ENCODE measurements at places on chromosomes 3 and 15. TPM values are rescaled to one million over a fixed set of nuclear protein-coding genes. Genes with fewer than 3 reads are reported as not detected.

The A4GNT gene
- total RNA-seq = not detected

The ANKRD34C gene
- total RNA-seq = not detected

The BCHE gene
- total RNA-seq = not detected

The ISLR gene
- total RNA-seq = 77.5 TPM

The GOLGA6L7 gene
- total RNA-seq = not detected

The UROC1 gene
- not detected for total RNA-seq

The NUP210 gene
- under 0.01 TPM for total RNA-seq

The KCNH8 gene
- not detected for total RNA-seq

DNA sequence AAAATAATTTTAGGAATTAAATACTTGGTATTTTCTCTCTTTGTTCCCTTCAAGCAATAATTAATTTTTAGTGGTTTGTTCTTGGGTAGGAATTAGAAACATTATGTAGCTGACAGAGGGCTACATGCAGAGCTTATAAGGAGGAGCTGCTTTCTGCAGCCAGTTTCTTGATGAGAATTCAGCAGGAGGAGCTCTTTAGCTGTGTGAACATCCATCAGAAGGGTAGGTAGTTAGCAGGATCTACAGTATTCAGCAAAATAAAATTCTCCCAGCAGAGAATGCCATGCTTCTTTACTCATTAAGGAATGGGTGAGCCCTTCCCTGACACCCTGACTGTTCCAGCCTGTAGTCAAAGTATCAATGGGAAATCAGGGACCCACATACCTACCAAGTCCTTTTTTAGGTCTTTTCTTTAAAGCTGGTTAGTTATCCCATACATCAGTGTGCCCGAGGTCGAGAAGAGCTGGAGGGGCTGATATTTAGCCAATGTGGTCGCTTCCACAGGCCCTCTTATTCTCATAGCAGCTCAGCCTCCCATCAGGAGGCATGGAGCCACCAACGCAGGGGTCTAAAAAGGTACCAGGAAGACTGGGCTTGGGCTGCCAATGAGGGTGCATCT, 54.0 kb downstream of the KCNAB1 start:
- peak; percentile 79 for DNase-seq

DNA sequence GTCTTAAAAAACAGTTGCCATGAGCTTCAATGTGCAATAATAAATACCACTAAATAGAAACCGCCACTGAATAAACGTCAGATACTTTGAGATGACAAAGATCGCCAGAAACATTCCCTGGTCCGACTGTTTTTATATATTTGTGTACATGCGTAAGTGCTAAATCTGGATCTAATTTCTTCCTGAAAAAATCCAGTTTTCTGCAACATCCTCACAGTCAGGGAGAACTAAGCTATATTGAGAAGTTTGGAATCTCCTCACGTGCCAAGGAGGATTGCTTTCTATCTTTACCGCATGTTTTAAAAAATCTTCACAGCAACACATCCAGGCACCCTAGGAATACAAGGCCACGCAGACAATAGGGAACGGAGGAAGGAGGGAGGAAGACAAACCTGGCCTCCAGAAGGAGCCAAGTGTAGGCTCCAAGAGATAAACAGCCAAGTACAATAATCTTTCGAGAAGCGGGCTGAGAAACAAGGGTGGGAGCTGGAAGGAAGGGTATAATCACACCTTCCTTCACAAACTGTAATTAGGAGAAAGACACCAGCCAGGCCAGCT, 5.7 kb downstream of the VGLL4 start:
- DNase-seq = peak; percentile 32

DNA sequence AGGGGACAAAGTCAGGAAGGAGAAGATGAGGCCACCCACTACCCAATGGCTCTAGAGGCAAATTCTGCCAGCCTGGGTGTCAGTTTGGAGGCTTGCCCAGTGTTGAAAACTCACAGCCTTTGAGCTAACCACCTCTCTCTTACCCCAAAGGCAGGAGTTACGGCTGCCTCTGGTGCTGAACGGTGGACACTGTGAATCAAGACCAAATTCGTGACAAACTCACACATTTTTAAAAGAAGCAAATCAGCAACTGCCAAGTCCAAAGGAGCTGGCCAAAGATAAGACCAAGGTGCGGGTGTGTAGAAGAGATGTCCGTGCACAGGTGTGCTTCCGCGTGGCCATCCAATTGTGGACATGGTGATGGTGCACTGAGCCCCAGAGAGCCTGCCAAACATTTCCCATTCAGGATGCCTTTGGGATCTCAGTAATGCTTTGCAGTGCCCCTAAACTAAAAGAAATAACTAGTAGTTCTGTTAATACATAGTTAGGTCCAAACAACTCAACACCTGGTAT, 74.6 kb downstream of the FAM174B start:
- DNase-seq = no peak

- no peak for DNase-seq
Measured at GRCh38 chr3:42421818-42422796, 11.7 kb upstream of the LYZL4 start.

GRCh38 chr3:132154619-132155018, 119.8 kb upstream of the CPNE4 start:
- no peak for DNase-seq

GRCh38 chr3:5162102-5162501, 25.4 kb upstream of the EDEM1 start:
- DNase-seq = peak; percentile 82

DNA sequence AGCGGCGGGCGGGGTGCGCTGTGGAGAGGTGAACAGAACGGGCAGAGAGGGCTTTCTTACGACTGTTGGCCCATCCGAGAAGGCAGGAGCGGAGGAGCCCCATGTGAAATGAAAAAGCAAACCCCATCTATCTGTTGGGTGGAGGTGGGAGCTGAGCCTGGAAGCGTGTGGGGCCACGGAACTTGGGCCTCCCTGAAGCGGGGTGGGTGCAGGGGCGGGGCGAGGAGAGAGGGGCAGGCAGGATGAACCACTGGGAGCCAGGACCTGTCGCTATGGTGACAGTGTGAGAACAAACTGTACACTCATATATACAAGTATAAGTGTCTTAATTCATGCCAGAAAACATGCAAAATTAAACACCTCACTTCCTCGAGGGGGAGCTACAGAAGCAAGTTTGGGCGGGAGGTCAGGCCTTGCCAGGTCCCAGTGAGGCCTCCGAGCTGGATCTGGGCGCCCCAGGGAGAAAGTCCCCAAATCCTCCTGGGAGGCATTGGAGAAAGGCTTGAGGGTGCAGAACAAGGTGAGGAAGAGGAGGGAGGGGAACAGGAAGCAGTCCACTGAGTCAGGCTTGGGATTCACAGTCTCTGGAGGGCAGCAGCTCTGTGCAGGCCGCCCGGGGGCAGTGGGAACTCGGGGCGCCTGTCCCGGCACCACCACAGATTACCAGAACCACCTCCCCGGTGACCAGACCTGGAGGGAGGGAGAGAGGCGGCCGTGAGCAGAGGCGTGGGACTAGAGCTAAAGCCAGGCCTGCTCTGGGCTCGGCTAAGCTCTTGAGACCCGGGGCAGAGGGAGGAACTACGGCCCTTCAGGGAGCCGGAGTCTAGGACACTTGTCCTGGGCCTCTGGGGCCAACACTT, 34.8 kb downstream of the RBPMS2 start:
- DNase-seq = peak; percentile 91

GRCh38 chr3:99134986-99135385, 233.5 kb upstream of the DCBLD2 start:
- no peak for DNase-seq

GRCh38 chr3:115341208-115341607, 194.1 kb upstream of the ZBTB20 start:
- DNase-seq = peak; percentile 74

GRCh38 chr3:14428087-14429033, 26.0 kb downstream of the SLC6A6 start:
- no peak for DNase-seq

DNA sequence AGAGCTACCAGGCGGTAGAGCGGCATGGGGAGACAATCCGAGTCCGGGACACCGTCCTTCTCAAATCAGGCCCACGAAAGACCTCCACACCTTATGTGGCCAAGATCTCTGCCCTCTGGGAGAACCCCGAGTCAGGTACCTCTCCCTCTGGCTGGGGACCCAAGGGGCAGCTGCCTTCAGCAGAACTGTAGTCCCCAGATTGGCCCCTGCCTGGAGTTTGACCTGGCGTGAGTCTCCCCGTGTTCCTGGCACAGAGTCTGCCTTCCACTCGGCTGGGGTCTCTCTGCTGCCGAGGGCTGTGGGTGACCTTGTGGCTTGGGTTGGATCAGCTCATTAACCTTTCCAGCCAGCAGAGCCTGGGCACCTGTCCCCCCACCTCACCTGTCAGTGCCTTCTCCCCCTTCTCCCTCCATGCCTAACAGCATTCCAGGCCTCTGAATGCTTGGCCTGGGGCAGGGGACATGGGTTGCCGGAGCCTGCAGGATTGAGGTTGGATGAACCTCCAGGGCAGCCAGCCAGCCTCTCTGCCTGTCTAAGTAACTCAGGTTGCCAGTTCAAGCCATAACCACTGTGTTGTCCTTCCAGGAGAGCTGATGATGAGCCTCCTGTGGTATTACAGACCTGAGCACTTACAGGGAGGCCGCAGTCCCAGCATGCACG, 6.8 kb upstream of the CHST14 start:
- DNase-seq = peak; percentile 81

DNA sequence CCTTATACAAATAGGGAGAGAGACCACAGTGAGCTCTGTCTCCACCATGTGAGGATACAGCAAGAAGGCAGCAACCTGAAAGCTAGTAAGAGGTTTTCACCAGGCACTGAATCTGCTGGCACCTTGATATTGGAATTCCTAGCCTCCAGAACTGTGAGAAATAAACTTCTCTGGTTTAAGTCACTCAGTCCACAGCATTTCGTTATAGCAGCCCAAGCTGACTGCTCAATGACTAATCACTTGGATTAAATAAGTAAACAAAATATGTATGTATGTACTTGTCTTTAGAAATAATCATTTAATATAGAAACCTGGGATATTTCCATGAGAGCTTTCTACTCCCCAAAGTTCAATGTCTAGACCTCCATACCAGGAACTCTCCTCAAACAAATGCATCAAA, 162.0 kb downstream of the IMPG2 start:
- no peak for DNase-seq

DNA sequence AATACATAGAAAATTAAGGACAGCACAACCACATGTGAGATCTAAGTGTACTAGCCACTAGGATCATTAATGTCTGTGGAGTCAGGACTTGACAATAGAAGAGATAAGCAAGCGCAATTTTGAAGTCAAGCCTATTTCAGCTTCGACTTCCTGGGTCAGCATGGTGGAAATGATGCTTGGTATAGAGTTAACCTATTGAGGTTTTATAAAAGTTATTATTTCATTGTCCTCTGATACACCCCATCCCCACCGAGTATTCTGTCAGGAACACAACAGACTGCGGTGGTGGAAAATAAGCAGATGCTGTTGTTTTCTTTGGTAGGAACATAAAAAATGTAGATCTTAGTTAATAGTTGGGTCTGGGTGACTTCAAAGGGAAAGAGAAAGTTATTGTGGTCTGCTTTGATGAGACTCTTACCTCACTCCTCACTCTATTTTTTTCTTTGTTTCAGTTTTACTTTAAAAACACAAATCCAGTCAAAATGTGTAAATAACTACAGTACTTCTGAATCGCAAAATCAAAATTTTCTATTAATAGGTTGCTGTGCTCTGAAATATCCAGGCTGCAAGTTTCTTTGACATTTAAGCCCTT, 82.1 kb downstream of the IL5RA start:
- no peak for DNase-seq

DNA sequence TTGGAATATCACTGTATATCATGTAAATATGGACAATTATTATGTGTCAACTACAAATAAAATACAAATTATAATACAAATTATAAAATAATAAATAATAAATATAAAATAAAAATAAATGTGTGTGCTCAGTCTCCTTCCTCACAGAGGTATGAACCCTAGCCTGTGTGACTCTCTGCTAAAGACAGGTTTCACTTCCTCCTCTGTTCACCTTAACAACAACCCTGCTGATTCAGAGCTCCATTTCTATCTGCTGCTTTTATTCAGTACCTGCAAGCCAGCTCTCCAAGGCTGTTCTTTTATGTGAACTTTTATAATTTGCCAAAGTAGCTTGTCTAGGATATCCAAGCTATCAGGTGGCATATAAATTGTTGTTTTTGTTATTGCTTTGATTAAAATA, 610.7 kb upstream of the GRM7 start:
- DNase-seq = no peak

DNA sequence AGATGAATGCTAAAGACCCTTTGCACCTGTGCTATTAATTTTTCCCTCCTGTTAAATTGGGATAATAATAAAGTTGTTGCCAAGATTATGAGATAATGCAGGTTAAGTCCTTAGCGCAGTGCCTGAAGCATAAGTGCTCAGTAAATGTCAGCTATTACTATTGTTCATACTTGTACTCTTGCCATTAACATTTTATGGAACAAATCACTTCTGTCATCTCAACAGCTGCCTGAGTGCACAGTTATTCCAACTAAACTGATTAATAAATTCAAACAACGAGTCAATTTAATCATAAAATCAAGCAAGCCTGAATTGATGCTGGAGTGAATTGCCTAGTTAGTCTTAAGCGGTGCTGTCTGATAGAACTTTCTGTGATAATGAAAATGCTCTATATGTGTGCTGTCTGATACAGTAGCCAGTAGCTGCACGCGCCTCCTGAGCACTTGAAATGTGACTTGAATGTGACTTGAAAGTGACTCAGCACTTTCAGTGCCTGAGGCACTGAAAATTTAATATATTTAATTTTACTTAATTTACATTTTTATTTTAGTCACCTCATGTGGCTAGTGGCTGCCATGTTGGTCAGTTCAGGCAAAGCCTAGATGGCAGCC, 198.7 kb upstream of the PFN2 start:
- DNase-seq = no peak

GRCh38 chr15:72285927-72286516, 13.7 kb upstream of the PARP6 start:
- peak; percentile 93 for DNase-seq

GRCh38 chr15:53414167-53414566, 345.3 kb downstream of the WDR72 start:
- no peak for DNase-seq

DNA sequence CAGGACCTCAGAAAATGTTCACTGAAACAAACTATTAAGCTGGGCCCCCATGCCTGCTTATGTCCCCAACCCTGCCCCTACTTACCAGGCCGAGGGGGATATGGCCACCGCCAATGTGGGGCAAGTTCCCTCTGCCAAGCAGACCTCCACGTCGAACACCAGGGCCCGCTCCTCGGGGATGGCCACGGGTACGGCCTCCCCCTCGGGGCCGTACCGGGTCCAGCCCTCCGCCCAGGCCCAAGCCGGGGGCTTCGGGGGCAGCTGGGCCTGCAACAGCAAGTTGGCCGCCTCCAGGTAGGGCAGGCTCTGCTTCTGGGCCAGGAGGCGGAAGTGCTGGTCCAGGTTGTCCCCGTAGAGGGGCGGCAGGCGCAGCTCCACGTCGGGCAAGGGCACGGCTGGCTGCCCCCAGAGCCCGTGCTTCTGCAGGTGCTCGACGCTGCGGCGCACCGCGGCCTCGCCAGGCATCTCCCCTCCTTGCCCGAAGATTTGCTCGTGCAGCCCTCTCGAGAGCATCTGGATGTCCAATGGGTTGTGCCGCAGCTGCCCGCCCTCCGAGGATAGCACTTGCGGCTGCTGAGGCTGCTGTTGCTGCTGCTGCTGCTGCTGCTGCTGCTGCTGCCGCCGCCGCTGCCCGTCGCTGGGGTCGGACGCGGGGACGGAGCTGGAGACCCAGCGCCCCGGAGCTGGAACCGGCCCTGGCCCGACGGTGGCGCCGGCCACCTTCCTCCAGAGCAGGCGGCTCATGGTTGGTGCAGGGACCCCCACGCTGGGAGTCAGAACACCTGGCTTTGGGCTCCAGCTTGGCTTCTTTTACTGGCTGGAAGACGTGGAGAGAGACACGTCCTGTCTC, 1.4 kb downstream of the POLG start:
- DNase-seq = peak; percentile 44

- peak; percentile 95 for DNase-seq
Measured at GRCh38 chr3:10205451-10206165, 40.9 kb downstream of the IRAK2 start.
